ENCODE measurements at places on chromosomes 7 and 10.

GRCh38 chr7:152341039-152341913 is 94.5 kb downstream of the KMT2C start:
- no peak overlapping the region for H3K27ac ChIP-seq
- peak; percentile 24 for DNase-seq
- H3K27me3 ChIP-seq = no peaks in the 10 kb centered on the region
- H3K4me1 ChIP-seq = peaks cover 35% of the 10 kb centered on the region

DNA sequence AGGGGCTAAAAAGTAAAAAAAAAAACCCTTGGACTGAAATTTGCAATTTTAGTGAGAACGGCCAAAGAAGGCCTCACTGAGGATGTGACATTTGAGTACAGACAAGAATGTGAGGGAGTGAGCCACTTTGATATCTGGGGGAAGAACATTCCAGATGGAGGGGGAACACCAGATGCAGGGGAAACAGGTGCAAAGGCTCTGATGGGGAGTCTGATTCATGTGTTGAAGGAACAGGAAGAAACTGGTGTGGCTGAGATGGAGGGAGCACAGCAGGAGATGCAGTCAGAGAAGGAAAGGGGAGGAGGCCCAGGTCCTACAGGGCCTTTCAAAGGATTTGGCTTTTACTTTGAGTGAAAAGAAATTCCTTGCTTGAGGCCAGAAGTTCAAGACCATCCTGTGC is 615.7 kb upstream of the NRP1 start:
- H3K27ac ChIP-seq = no peak overlapping the region
- H3K27me3 ChIP-seq = no peaks in the 10 kb centered on the region
- DNase-seq = no peak
- no peak overlapping the region for H3K4me3 ChIP-seq

DNA sequence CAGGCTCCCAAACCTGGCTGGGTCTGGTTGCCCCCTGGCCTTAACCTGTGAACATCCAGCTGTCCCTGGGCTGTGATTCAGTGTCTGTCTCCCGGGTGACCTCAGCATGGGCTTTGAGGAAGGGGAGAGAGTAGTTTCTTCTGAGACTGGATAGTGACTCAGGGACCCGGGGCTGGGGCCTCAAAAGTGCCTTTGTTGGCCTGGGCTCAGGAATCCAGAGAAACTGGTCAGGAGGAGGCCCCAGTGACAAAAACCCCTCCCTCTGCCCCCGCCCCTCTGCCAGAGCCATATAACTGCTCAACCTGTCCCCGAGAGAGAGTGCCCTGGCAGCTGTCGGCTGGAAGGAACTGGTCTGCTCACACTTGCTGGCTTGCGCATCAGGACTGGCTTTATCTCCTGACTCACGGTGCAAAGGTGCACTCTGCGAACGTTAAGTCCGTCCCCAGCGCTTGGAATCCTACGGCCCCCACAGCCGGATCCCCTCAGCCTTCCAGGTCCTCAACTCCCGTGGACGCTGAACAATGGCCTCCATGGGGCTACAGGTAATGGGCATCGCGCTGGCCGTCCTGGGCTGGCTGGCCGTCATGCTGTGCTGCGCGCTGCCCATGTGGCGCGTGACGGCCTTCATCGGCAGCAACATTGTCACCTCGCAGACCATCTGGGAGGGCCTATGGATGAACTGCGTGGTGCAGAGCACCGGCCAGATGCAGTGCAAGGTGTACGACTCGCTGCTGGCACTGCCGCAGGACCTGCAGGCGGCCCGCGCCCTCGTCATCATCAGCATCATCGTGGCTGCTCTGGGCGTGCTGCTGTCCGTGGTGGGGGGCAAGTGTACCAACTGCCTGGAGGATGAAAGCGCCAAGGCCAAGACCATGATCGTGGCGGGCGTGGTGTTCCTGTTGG is at the start of gene CLDN4:
TSS of gene CLDN4 (plus strand) at position 316 of the 903 bp plus-strand sequence. CDS start at position 522, 206 bp downstream.
- H3K4me3 ChIP-seq = no peak within 1 kb of the TSS
- H3K27ac ChIP-seq = no peak within 1 kb of the TSS
- peaks cover 6% of the 10 kb centered on the region for H3K27me3 ChIP-seq
- H3K4me1 ChIP-seq = peaks cover 12% of the 10 kb centered on the region
- no peaks in the 10 kb centered on the region for H3K36me3 ChIP-seq
- DNase-seq = no peak

DNA sequence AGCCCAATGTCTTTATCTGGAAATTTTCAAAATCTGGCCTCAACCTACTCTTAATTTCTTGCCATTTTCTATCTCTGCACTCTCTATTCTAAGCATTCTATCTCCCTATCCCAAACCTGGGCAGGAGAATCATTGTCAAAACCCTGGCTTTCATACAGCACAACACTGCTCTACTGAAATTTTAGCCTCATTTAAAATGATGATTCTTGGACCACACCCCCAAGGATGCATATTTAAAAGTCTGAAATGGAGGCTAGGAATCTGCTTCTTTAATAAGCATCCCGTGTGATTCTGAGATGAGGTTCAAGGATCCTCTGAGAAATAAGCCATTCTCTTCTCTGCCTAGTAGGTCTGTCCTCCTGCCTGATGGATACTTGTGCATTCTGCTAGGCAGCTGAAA is 50.8 kb upstream of the EGR2 start:
- peaks cover 4% of the 10 kb centered on the region for H3K27me3 ChIP-seq
- DNase-seq = no peak
- H3K4me3 ChIP-seq = no peak overlapping the region
- H3K27ac ChIP-seq = no peak overlapping the region
- H3K36me3 ChIP-seq = no peaks in the 10 kb centered on the region

Data from heart right ventricle (tissue), 16 donors.